ENCODE measurements at places on chromosomes 13 and 19.

DNA sequence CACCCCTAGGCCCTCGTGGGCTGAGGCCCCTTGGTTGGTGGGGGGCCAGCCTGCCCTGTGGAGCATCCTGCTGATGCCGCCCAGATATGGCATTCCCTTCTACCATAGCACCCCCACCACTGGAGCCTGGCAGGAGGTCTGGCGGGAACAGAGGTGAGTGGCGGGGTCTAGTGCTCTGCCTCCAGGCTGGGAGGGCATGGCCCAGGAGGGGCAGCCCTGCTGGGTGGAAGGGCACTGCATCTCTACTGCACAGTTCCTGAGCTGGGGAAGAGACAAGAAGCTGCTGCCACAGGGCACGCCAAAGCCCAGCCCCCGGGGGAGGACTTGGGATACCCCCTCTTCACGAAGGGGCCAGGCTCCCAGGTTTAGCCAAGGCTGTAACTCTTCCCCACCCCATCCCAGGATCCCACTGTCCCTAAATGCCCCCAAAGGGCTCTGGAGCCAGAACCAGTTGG is 2.4 kb upstream of the KMT2B start:
- no peak for DNase-seq

- no peak for DNase-seq
These were observed 621 bp downstream of the SOX21 start for GRCh38 chr13:94711561-94712286.

- DNase-seq: no peak
These were observed 13.1 kb upstream of the MEDAG start for GRCh38 chr13:30892966-30893365.

DNA sequence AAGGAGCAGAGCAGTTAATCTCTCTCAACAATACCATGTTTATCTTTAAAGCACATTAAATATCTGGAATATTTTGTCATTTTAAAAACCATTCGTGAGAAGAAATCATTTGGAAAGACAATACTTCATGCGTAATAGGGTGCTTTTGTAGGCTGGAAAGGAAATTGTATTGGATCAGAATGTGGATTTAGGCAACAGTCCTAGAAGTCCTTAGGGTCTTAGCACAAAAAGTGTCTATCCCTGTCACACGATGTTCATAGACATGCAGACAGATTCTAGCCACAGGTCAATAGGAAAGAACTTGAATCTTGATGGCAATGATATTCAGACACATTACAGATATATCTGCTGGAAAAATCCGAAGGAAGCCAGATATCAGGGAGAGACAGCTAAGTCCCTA is 156.0 kb downstream of the KCTD12 start:
- DNase-seq: no peak

GRCh38 chr13:31009166-31009565 is 76.7 kb downstream of the TEX26 start:
- no peak for DNase-seq

GRCh38 chr19:24003537-24003936 is 83.5 kb upstream of the ZNF254 start:
- no peak for DNase-seq

DNA sequence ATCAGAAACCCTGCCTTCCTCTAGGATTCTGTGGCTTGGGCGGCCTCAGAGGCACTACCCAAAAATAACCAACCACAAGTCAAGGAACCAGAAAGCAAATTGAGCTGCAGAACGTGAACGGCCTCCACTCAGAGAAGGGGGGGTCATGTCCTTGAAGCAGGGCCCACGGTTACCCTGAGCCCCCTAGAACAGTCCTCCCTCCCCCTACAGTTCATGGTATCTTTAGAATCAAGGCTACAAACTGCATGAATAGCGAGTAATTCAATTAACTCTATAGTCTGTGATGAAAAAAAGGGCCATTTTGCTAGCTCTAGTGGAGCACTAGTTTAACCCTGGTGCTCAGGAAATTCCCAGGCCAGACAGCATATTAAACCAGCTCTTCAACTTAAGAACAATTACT is 79.0 kb upstream of the ZNF507 start:
- DNase-seq: no peak

GRCh38 chr13:46071590-46072249 is 19.2 kb upstream of the ZC3H13 start:
- no peak for DNase-seq

All from SW 1271 (cell line).